Left lobe of liver (tissue), 2 donors: ENCODE measurements at places on chromosomes 5 and 9.

- no peak for DNase-seq
Observed at GRCh38 chr5:36277521-36278176, 24.1 kb downstream of the RANBP3L start.

- DNase-seq: no peak
Observed at GRCh38 chr5:83922699-83923098, 202.0 kb upstream of the HAPLN1 start.

DNA sequence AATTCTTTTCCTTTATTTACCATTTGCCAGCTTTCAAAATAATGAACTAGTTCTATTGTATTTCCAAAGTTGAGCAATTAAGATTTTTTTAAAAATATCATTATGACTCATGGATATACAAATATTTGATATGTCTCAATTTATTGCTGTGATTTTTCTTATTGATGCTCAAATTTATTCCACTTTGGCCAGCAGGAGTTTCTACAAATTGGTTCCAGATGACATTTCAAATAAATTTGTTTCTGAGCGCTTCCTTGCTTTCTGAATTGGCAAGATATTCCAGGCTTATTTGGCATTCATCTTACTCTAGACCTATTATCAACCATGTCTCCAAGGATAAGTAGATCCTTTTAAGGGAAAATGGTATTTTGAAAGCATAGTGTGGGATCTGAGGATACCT is 58.5 kb upstream of the TJP2 start:
- DNase-seq: no peak

- DNase-seq: peak; percentile 60
Observed at GRCh38 chr5:174793684-174794328, 69.4 kb downstream of the MSX2 start.

DNA sequence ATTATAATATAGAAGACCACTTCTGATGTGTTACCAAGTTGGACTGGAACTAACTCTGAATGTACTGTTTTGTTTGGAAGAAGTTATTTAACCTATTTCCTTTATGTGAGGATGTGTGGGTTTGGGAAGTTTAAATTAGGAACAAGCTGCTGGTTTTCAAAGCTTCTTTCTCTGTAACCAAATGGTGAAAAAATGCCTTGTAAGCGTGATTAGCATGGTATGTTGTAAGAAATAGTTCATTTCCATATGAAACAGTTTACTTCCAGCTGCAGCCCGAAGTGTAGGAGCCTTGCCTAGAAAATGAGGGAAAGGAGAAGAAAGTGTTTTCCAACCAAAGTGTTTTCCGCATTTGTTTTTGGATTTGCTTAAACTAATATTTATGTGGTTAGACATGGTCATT is 36.0 kb downstream of the TTC1 start:
- no peak for DNase-seq

DNA sequence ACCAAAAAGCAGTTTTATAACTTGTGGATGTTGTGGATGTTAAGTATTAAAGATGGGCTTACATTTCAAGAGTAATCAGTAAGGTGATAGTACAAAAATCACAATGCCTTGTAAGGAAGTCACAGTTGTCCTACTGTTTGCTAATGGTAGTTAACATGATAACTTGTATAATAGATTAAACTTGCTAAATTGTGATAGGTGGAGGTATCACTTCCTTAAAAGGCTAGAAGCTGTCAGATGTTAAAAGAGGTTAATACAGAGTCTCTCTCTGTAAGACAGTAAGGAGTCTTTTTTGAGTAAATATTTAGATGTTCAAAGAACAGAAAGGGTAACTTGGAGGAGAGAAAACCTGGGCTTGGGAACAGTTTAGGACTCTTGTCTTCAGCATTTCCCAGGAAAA is 14.2 kb upstream of the MACIR start:
- DNase-seq: no peak

GRCh38 chr9:76559286-76559685 is 100.3 kb downstream of the GCNT1 start:
- DNase-seq: no peak

GRCh38 chr9:70127540-70128416 is 84.1 kb downstream of the MAMDC2 start:
- no peak for DNase-seq

DNA sequence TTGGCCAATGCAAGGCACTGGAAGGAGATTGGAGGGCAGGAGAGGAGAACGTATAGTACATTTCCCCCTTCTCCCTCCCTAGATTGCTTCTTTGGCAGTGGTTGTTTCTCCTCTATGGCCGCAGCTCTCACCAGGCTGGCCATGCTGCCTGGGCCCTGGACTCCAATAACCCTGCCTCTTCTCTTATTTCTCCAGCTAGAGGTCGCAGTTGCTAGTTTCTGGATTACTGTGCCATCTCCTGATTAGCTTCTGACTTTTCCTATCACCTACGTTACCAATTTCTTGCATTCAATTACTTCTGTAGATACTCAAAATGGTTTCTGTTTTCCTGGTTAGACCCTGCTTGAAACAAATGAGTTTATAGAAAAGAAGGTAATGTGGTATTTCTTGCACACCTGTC is 2.4 kb upstream of the MACIR start:
- no peak for DNase-seq

DNA sequence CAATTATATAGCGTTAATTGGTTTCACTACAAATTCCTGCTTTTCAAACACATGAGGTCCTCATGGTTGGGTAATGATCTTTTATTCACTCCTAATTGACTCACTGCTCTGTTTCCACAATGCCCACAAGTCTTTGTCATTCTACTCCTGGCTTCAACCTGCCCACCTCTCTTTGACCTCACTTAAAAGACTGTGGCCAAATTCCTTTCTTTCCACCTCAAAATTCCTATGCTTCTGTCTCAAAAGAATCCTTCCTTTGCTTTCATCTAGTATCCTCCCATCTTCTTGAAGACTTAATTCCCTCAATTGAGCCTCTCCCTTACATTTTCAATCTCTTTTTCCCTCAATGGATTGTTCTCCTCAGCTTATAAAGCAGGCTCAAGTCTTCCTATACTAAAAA is 4.9 kb downstream of the APBA1 start:
- no peak for DNase-seq

GRCh38 chr9:115230924-115231515 is 113.1 kb upstream of the TNC start:
- no peak for DNase-seq

DNA sequence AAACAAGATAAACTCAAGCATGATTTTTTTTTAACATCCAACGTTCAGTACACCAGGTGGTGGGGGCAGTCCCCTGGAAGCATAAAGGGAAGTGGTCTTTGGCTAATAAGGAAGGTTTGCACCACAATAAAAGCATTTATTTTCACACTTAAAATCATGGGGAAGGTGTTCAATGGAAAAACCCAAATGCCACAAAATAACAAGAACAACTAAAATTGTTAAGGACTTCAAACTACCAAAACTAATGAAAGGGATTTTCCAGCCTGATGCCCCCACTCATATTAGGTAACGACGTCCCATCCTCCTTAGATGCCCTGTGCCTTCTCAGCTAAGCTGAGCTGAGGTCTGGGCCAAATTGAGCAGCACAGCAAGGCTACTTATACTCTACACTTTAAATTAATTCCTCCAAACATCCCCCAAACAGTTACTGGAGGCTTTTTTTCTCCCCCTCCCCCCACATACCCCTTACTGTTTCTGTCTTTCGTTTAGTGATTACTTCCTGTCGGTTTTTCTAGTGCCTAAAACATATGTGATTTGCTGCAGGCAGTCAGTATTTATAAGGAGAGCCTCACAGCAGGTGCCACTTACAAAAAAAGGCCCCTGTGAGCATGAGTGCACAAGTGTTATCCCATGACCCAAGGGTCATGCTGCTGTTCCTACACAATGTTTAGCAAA is 259.7 kb upstream of the ZNF608 start:
- no peak for DNase-seq

GRCh38 chr5:63831381-63831780 is 130.9 kb downstream of the HTR1A start:
- no peak for DNase-seq

DNA sequence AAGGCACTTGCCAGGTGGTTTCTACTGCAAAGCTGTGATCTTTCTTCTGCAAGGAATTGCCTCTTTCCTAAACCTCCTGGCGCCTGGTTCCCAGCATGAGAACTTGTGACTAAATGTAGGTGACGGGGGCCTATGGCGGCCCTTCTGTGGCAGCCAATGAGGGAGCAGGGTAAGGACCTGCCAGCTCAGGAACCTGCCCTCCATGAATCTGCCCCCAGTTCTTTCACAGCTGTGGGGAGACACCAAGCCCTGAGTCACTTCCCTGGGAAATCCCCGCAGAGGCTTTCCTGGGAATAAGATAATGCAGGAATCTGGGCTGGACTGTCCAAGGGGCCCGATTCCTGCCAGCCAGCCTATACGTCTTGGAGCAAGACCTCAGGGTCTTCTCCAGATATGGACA is 56.7 kb upstream of the CTNNA1 start:
- DNase-seq: no peak

DNA sequence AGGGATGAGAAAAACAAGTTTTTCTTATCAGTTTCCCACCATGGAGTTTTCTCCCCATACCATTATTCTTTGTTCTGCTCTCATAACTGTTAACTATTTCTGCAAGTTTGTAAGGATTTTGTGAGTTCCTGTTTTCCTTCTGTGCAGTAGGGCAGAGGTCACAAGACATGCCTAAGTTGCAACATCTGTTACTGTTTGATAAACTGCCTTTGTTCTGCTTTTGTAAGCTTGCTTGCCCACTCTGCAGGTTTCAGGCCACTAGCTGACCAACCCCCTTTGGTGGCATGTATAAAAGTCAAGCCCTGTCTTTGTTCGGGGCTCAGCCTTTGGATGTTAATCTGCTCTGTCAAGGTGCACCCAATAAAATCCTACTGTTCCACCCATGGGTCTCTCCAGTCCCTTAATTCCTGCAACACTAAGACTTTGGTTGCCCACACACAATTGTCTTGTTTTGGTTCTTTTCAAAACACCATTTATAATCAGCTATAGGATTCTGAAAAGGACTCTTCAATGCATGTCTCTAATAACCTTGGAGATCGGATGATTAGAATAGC is 545.4 kb downstream of the CDH9 start:
- no peak for DNase-seq

DNA sequence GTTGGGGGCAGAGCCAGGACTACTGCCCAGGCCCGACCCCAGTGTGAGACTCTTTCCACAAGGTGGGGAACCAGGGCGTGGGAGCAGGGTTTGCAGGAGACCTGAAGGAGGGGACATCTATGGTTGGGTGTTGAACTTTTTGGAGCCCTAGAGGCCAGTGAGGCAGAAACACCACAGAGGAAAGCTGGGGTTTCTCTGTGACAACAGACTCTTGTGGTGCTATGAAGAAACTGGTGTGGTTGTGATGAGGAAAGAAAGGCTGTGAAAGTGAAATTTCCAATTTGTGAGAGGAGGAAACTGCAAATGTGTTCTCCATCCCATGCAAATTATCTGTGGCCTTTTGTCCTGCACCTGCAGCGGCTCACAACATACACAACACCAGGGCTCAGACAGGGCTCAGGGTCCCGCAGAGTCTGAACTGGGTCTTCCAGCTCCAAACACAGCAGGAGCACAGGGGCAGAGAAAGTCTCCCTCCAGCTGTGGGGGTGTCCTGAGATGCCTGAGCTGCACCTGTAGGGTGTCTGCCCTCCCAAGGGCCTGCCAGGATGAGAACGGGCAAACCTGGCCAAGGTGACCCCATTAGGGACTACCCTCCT is 51.4 kb upstream of the GRHPR start:
- DNase-seq: no peak

- no peak for DNase-seq
Observed at GRCh38 chr9:82302968-82303655, 314.5 kb downstream of the SPATA31D1 start.

DNA sequence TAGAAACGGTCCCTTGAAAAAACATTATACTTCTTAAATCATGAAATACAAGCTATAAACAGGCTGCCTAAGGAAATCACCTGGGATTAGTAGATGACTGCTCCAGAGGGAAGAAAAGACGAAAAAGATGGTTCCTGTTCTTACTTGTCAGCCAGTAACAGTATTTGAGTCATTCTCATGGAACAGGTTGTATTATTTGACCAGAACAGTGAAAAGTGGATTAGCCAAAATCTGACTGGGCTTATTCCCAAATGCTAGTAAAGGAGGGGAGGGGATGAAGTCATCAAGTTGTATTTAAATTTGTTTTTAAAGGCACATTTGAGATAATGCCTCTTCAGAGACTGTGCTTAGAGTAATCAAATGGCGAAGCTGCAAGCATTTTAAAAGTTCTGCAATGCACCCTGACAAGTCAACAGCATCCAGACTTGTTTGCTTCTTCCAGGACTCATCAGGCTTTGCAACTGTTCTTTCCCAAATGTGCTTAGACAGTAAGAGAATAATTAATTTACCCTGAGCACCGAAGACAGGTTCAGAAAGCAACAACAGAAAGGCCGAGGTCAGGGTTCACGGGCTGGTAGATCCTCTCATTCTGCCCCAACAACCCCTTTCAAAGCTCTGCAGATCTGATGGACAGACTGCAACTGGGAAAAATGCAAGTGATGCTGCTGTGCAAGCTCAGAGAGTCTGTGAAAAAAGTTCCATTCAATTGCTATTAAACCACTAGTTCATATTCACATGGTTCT is 800.6 kb downstream of the KCTD16 start:
- DNase-seq: no peak

DNA sequence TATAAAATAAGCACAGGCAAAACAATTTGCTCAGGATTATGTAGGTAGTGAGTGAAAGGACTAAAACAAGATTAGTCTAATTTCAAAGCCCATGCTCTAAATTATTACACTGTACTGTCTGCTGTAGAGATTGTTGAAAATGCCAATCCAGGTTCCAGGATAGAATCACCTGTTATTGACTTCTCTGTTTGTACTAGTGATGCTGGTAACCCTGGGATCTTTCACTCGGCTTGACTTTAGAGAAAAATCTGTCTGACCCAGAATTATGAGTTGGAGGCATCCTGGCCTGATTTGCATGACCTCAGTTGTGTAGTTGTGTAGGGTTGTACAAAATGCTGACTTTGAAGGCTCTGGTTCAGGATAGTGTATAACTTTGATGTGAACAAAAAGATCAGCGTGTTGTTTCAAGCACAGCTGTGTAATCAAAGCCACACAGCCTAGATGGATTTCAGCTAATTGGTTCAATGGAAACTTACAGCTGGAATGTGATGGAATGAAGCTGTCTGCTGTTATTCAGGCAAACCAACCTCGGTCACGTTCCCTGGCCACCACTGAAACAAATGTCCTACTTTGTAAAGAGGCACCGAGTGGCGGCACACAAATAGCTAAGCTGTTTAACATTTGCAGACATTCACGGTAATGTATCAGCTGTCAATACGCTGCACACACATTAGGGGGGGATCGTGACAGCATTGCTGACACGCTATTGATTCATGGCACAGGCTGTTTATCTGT is 340.3 kb downstream of the KCTD16 start:
- DNase-seq: no peak

- no peak for DNase-seq
Observed at GRCh38 chr9:129038109-129038852, 1.9 kb downstream of the MIGA2 start.

GRCh38 chr5:125337294-125337693 is 590.9 kb upstream of the ZNF608 start:
- no peak for DNase-seq

- DNase-seq: no peak
Observed at GRCh38 chr9:100525563-100525962, 52.3 kb upstream of the CAVIN4 start.
